ENCODE measurements at places on chromosomes 12 and 14.

- DNase-seq = no peak
Observed at GRCh38 chr12:114952573-114953271, 268.7 kb upstream of the TBX3 start.

DNA sequence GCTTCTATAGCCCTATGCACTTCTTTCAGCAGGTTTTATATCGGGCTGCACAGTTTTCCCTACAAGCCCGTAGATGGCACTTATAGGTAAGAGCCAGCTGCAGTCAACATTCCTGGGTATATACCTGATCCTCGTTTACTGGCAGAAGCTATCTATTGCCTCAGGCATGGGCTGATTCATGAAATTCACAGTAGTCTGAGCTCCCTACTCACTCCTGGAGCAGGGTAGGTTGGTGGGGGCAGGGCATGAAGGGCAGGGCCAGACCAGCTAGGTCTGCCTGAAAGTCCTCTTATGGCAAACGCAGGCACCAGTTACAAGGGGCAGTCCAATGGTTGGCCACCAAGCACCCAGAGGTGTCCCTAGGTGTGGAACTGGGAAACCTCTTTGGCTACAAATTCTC lies 345.8 kb downstream of the RPS29 start:
- DNase-seq = no peak

GRCh38 chr12:95972832-95973456 lies 23.2 kb downstream of the HAL start:
- no peak for DNase-seq

DNA sequence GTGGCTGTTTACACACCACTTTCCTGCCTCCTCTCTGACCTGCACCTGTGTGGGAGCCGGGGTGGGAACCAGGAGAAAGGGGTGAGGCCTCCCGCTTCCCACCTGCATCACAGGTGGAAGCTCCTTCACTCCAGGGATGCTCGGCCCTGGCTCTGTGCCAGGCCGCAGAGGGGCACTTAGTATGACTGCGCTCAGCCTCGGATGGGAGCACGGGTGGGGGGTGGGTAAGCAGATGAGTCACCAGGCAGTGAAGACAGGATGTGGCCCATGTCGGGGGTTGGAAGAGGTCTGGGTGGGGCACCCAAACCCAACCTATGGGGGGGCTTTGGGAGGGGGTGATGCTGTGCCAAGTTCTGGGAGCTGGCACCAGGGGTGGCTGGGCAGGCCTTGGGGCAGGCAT lies 7.4 kb upstream of the CYP46A1 start:
- DNase-seq = no peak

DNA sequence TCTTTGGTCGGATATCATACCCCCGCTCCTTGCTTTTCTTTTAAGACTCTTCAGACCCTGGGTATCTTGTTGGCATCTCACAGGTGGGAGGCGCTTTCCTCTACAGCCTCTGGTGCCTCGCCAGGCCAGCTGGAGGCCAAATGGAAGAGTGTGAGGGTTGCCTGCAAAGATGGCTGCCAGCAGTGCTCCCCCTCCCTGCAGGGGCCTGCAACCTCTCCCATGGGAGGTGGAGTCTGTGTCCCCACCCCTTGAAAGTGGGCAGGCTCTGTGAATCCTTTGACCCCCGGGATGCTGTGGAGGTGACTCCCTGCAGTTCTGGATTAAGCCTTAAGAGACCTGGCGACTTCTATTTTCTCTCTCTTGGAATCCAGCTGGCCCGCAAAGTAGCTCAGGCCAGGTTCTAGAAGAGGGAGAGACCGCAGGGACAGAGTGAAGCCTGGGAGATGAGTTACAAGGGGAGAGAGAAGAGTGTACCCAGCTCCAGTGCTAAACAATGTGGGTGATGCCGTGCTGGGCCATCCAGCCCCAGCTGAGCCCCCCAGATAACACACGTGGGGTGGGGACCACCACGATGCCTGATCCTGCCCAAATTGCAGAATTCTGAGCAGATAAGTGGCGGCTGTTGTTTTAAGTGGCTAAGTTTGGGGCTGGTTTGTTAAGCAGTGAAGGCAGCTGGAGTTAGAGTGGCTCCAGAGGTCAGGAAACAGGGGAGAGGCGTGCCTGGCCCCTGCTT lies 37.9 kb upstream of the NCOR2 start:
- DNase-seq = no peak

GRCh38 chr14:23864861-23865260 lies 88.7 kb upstream of the DHRS4 start:
- DNase-seq = no peak
